Colonic mucosa (tissue), 4 donors: ENCODE measurements at places on chromosomes 13 and 19. TPM values are rescaled to one million over a fixed set of nuclear protein-coding genes. Genes with fewer than 3 reads are reported as not detected.

The METTL21C gene
- not detected for total RNA-seq

The COX7A1 gene
- total RNA-seq: 17.1 TPM

The NTF4 gene
- total RNA-seq: not detected

The PSMC4 gene
- total RNA-seq: 87.3 TPM

The ZNF441 gene
- total RNA-seq: 3.8 TPM

The FFAR3 gene
- total RNA-seq: 0.27 TPM

The ETV2 gene
- total RNA-seq: 1.4 TPM

The NOTCH3 gene
- total RNA-seq: 10.5 TPM

The GTF3A gene
- 76.0 TPM for total RNA-seq

The LILRB5 gene
- 2.2 TPM for total RNA-seq

The CA11 gene
- 1.4 TPM for total RNA-seq

The SLC25A15 gene
- total RNA-seq: 6.8 TPM

The OR7A5 gene
- total RNA-seq: not detected

The CGB8 gene
- total RNA-seq: not detected

The SLC25A41 gene
- not detected for total RNA-seq

The DACH1 gene
- total RNA-seq: 3.9 TPM

The HCN2 gene
- total RNA-seq: 0.17 TPM

The NLRP4 gene
- not detected for total RNA-seq

The KLHL1 gene
- 0.11 TPM for total RNA-seq

The EXOC3L2 gene
- 1.4 TPM for total RNA-seq

The EDNRB gene
- 14.5 TPM for total RNA-seq

The ZNF491 gene
- total RNA-seq: 1.9 TPM

The CPB2 gene
- total RNA-seq: 0.40 TPM

The ZNF730 gene
- total RNA-seq: 1.6 TPM

The MAG gene
- not detected for total RNA-seq

The CGB5 gene
- total RNA-seq: not detected

The OR7C1 gene
- not detected for total RNA-seq

The SPRED3 gene
- total RNA-seq: 0.61 TPM

The ZNF135 gene
- 1.1 TPM for total RNA-seq

The EDDM13 gene
- not detected for total RNA-seq

The IZUMO4 gene
- 4.5 TPM for total RNA-seq

The ZFP30 gene
- total RNA-seq: 6.0 TPM

The CFAP97D2 gene
- not detected for total RNA-seq

The UHRF1 gene
- total RNA-seq: 48.5 TPM

The PINLYP gene
- 0.52 TPM for total RNA-seq

The NLRP5 gene
- total RNA-seq: not detected

The FREM2 gene
- 0.86 TPM for total RNA-seq

The ZNF177 gene
- 0.88 TPM for total RNA-seq

The ADGRL1 gene
- 28.0 TPM for total RNA-seq

The CATSPERD gene
- not detected for total RNA-seq

The KLK12 gene
- total RNA-seq: 1.4 TPM

The STXBP2 gene
- total RNA-seq: 166 TPM
